Stimulated activated CD8-positive, alpha-beta memory T cell treated with anti-CD3 and anti-CD28 coated beads, Interleukin-4, amount 100 ng/mL, for 1 hour (primary cell): ENCODE measurements at places on chromosomes 3 and 15.

- DNase-seq: no peak
Observed at GRCh38 chr3:14000556-14000955, 120.7 kb upstream of the WNT7A start.

DNA sequence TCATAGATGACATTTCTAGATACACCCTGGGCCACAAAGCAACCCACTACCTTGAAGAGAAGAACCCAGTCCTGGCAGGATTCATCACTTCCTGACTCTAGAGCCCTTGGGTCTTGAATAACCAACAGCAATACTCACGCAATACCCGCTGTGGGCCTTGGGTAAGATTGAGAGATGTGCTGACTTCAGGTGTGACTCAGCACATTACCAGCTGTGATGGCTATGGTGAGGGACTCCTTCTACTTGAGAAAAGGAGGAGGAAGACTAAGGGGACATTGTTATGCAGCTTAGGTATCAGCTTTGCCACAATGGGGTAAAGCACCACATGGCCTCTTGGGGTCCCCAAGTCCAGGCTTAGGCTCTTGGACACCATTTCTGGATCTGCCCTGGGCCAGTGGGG lies 14.9 kb downstream of the C3orf33 start:
- DNase-seq: no peak

DNA sequence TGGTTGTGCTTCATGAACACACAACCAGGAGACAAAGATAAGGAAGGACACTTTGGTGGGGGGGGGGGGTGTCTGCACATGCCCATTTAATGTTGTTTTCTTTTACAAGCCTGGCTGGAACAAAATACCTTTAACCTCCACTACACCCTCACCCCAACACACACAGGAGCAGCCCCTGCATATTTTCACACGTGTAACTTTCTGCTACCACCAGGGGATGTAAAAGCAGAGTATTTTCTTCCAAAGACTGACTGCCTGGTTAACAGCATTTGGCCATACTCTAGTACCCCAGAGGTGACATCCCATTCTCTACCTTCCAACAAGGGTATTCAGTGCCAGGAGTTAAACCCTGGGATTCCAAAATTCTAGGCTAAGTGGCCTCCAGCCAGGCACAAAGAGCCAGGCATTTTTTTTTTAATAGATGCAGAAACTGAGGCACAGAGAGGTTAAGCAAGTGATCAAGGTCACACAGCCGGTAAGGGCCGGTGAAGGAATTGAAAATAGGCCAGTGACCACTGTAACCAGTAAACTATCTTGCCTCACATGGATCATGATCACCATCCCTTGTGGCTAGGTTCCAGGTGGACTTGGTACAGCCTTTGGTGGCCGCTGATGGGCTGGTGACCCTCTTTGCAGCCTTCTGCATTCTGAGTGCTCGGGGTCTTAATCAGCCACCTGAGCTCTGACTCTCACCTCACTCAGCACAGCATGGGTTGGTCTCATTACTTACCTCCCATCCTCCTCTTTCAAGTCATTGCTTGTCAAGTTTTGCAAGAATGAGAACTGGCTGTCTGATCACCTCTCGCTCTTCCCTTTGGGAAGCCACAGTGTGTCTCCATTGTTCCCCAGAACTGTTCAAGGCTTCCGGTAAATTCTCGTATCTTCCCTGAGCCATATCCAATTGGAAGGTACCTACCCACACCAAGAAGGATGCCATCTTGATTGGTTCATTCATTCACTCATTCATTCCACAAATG lies 20.4 kb downstream of the MAGI1 start:
- no peak for DNase-seq

DNA sequence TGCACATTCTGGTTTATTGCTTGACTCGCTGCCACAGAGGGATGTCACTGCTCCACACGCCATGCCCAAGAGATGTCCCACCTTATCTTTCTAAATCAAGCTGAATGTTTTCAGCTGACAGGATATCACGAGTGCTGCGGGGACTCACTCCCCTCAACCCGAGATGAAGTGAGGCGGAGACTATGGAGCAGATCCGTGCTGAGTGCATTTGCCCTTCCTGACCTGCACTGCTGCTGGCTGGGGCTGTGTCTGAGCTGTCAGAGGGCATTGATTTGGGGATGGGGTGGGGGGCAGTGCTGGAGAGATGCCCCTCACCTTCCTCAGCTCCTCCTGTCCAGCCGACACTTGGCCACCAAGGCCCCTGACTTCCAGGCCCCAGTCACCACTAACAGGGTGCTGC lies 40.5 kb upstream of the CSPG4 start:
- DNase-seq: no peak

- DNase-seq: no peak
Observed at GRCh38 chr3:28940530-28940929, 340.3 kb upstream of the RBMS3 start.

DNA sequence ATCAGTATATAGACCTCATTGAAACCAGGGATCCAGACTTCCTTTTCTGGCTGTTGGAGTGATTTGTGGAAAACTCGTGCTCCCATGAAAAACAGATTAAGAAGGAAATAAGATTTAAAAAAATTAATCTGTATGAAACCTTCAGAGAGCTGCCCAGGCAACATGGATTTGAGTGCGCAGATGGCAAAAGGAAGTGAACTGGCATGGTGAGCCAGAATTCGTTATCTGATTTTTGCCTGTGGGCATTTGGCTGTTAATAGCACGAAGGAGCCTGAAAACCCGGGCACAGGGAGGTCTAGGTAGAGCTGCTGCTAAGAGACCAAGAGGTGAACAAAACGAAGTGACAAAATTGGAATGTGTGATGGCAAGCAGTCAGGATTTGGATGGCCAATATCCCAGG lies 19.1 kb upstream of the SPINK8 start:
- DNase-seq: no peak

GRCh38 chr3:158233791-158234190 lies 123.9 kb downstream of the RSRC1 start:
- DNase-seq: no peak

DNA sequence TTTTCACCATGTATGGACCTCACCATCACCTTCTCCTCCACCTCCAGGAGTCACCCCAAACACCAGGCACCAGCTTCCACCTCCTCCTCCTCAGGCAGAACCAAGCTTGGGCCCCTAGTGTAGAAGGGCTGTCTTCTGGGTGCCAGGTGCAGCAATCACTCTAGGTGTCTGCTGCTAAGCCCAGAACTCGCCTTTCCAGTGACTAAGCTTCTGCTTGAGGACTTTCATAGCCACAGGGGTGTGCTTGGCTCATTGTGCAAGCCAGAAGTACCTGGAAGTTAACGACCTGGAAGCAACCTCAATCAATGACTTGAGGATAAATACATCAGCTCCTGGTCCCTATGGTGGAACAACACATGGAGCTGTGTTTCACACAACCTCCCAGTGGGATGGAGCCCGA lies 49.8 kb upstream of the PXYLP1 start:
- DNase-seq: no peak

DNA sequence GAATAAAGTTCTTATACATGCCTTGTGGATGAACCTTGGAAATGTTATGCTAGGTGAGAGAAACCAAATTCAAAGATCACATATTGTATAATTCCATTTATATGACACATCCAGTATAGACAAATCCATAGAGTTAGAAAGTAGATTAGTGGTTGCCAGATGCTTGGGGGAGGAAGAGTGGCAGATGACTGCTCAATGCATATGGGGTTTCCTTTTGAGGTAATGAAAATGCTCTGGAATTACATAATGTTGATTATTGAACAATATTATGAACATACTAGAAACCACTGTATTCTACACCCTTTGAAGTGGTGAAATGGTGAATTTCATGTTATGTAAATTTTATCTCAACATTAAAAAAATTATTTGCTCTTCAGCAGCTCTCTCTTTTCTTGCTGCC lies 100.8 kb downstream of the DHX36 start:
- no peak for DNase-seq

DNA sequence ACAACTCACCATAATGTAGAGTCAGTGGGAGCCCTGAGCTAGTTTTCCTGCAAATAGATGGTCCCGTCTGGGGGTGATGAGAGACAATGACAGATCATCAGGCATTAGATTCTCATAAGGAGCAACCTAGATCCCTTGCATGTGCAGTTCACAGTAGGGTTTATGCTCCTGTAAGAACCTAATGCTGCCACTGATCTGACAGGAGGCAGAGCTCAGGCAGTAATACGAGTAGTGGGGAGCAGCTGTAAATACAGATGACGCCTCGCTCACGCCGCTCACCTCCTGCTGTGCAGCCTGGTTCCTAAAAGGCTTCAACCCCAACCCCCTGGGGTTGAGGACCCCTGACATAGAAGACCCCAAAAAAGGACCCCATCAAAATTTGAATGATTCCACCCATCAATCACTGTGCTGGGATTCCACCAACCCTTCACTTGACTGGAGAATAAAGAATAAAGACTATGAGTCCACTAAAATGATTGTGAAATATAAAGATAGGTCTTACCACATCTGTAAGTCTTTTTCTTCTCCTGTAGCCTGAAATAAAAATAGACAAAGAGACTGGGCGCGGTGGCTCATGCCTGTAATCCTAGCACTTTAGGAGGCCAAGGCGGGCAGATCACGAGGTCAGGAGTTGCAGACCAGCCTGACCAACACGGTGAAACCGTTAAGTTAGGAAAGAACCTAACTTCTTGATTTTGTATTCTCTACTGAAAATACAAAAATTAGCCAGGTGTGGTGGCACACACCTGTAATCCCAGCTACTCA lies 9.9 kb upstream of the UBL7 start:
- DNase-seq: no peak
